ENCODE measurements at places on chromosomes 12 and 14.
A peak's percentile ranks its signal among the peaks of the same experiment; 100 is the strongest.

- no peak for DNase-seq
Observed at GRCh38 chr12:56699020-56699661, 11.1 kb upstream of the PTGES3 start.

DNA sequence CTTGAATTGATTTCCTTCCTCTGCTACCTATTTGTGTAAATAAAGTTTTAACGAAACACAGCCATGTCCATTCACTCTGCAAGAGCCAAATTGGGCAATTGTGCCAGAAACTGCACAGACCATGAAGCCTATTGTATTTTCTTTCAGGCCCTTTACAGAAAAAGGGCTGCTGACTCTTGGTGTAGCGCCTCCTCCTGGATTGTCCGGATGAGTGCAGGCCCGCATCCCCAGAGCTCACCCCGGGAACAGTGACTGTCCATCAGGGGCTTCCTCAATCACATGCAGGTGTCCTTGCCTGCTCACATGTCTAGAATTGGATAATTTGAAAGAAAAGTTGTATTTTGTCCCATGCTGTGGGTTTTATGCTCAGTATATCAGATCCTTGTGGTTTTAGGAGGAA is 1282.2 kb downstream of the AACS start:
- no peak for DNase-seq

- DNase-seq = peak; percentile 37
Observed at GRCh38 chr14:99026471-99026870, 245.5 kb downstream of the BCL11B start.

- DNase-seq = peak; percentile 47
Observed at GRCh38 chr14:23910101-23910875, 43.3 kb upstream of the DHRS4 start.

DNA sequence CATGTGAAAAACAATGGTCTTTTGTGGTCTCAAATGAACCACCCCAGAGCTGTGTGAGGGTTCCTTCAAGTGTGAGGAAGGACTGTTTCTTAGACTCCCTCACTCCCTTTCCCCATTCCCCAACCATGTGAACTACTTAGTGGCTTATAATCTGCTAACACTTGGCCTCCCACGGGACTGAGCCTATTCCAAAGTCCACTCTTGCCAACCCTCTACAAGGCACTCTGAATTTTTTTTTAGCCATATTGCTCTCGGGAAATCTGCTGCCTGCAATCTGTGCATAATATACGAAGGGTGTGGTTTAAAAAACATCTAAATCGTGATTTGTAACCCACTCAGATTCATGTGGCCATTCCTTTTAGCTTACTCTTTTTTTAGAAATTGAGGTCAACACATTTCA is 2.6 kb downstream of the SVOP start:
- no peak for DNase-seq

- no peak for DNase-seq
Observed at GRCh38 chr12:5758347-5758746, 186.7 kb downstream of the ANO2 start.

- DNase-seq = no peak
Observed at GRCh38 chr14:50007123-50007903, 109.1 kb downstream of the VCPKMT start.

DNA sequence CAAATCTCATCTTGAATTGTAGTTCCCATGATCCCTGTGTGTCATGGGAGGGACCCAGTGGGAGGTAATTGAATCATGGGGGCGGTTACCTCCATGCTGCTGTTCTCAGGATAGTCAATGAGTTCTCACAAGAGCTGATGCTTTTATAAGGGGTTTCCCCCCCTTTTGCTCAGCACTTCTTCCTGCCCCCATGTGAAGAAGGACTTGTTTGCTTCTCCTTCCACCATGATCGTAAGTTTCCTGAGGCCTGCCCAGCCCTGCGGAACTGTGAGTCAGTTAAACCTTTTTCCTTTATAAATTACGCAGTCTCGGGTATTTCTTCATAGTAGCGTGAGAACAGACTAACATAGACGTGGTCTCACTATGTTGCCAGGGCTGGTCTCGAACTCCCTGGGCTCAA is 56.1 kb upstream of the EIF5 start:
- no peak for DNase-seq

- no peak for DNase-seq
Observed at GRCh38 chr12:122545855-122546254, 18.8 kb downstream of the KNTC1 start.

- no peak for DNase-seq
Observed at GRCh38 chr12:107364875-107365518, 271.6 kb upstream of the CRY1 start.

- no peak for DNase-seq
Observed at GRCh38 chr14:59256331-59256730, 67.9 kb downstream of the DAAM1 start.

DNA sequence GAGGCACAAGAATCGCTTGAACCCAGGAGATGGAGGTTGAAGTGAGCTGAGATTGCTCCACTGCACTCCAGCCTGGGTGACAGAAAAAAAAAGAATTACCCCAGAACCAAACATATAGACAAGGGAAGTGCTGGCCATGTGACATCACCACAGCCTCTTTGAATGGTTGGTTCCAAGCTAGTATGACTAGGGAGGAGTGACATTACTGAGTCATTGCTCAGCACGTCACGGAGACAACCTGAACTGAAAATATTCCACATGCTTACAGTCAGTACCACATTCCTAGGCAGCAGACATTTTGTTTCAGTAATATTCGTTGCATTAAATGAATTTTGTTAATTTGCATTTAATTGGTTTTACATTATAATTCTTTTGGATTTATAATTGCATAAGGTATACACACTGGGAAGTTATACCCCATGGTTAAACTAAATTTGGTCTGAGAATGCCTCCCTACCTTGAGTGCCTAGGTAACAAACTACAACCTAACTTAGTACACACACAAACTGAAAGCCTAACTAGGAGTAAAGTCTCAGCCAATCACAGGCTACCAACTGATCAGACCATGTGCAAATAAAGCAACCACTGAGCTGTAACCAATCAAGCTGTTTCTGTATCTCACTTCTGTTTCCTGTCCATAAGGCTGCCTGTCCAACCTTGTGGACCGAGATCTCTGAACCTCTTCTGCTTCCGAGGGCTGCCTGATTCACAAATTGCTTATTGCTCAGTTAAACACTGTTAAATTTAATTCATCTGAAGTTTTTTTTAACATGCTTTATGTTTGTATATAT is 164.4 kb downstream of the CAND1 start:
- DNase-seq = no peak

GRCh38 chr12:116771651-116772050 is 33.5 kb downstream of the RNFT2 start:
- no peak for DNase-seq

DNA sequence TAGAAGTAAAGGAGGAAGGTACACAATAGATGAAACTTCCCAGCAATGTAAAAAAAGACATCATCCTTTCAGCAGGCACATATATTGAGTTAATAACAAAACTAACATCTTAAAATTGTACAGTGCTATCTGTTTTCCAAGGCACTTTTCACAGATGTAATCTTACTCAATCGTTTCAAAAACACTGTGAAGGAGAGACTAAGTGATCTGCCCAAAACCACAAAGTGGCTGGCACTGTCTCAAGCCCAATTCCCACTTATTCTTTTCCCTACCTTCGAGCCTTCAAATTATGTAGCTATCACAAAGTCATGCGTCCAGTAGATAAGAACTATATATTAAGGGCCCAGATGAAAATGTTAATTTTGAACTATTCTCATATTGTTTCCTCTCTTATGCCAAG is 193.6 kb upstream of the RASSF8 start:
- no peak for DNase-seq

- DNase-seq = no peak
Observed at GRCh38 chr14:99896361-99896760, 103.1 kb downstream of the EML1 start.

DNA sequence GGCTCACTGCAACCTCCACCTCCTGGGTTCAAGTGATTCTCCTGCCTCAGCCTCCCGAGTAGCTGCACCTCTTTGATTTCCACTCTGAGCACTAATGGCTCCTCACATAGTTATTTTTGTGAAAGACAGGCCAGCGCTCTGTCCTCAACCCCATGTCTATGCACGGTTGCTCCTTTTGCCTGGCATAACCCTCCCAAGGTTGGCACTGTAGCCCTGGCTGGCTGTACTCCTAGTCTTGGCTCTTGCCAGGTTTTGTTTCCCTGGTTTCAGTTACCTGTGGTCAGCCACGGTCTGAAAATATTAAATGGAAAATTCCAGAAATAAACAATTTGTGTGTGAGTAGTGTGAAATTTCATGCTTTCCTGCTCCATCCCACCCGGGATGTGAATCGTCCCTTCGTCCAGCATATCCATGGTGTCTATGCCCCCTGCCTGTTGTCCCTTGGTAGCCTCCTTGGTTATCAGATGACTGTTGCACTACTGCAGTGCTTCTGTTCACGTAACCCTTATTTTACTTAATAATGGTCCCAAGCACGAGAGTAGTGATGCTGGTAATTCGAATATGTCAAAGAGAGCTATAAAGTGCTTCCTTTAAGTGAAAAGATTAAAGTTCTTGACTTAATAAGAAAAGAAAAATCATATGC is 12.3 kb upstream of the DCD start:
- no peak for DNase-seq

GRCh38 chr14:33958605-33959226 is 7.8 kb upstream of the EGLN3 start:
- no peak for DNase-seq

- no peak for DNase-seq
Observed at GRCh38 chr14:68293404-68293803, 473.8 kb downstream of the RAD51B start.

GRCh38 chr12:112126000-112126438 is 659 bp downstream of the TRAFD1 start:
- DNase-seq = no peak

GRCh38 chr14:73809391-73809790 is 42.2 kb upstream of the PTGR2 start:
- no peak for DNase-seq

- no peak for DNase-seq
Observed at GRCh38 chr12:82880442-82880901, 193.8 kb downstream of the TMTC2 start.

DNA sequence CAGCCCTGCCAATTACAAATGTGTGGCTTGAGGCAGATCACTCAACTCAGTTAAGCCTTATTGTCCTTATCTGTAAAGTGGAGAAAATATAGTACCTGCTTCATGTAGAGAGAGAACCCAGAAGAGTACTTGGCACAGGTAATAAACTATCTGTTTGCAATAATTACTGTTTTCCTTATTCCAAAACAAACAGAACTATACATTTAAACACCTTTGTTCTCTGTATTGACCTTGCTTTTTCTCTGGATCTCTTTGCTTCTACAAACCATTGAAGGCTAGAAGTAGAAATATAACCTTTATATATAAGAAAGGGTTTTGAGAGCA is 70.8 kb upstream of the SRSF5 start:
- DNase-seq = no peak

DNA sequence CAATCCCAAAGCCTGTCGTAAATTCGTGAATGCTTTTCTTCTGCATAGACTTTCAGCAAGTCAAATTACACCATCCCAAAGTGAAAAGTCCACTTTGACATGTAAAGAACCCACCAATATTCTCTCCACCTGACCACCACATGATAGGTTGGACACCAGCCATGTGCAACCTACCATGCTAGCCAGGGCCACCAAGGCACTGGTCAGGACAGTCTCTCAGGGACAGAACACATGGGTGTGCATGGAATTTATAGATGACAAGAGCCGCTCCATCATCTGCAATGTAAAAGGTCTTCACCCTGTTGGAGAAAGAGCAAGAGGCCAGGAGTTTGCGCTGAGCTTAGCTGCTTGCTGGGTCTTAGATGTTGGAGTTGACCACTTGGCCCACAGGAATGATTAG is 5.4 kb upstream of the KRT76 start:
- DNase-seq = no peak

- DNase-seq = no peak
Observed at GRCh38 chr14:90578283-90578985, 181.6 kb downstream of the CALM1 start.

DNA sequence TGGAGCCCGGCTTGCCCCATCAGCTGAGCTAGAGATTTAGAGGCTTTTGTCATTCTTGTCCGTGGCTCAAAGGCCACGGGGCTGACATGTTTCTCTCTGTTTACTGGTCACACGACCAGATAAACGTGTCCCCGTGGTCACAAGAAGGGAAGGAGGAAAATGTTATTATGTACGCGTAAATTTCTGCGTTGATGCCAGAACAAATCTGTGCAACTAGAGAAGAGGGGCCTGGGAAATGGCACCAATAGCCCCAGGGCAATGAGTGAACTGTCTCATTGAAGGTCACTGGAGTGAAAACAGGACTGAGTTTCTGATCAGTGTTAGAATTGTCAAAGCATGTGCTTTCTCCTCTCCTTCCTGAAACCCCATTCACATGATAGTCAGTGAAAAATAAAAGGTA is 25.3 kb downstream of the OAS2 start:
- no peak for DNase-seq

- no peak for DNase-seq
Observed at GRCh38 chr12:95131589-95132340, 58.3 kb upstream of the NR2C1 start.

DNA sequence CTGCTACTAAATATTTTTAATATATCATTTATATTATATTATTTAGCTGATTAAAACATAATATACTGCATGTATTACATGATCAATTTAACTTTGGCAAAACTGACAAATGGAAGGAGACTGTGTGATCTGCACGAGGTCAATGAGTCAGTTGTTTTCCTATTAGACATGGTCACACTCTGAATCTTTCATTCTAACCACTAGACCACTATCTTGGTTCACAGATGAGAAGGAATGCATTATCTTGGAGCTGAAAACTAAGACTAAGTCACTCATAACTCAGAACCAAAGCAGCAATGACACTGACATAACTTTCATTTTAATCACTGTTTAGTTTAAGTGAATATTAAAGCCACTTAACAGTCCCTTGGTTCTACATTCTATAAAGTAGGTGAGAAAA is 37.4 kb downstream of the GNPTAB start:
- DNase-seq = no peak

- no peak for DNase-seq
Observed at GRCh38 chr12:77648716-77649115, 182.0 kb upstream of the NAV3 start.

GRCh38 chr14:35829449-35829848 is 3.3 kb downstream of the BRMS1L start:
- no peak for DNase-seq

DNA sequence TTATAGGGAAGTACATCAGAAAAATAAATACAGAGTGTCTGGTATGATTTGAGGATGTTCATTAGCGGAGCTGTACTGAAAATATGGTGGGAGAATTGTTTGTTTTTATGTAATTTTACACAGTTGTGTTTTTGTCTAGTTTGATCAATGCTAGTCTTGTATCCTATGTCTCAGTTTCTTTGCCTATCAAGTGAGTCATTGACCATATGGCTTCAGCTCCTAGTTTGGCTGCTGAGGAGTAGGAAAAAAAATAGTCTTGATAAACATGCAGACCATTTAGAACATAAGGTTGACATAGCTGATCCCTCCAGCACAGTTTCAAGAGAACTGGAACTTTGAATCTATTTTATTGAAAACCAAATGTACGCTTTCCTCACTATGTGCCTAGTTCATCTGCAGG is 1292.1 kb upstream of the FLRT2 start:
- no peak for DNase-seq

- DNase-seq = peak; percentile 63
Observed at GRCh38 chr14:24274101-24274543, 2.7 kb upstream of the RABGGTA start.
